ENCODE measurements at places on chromosomes 3 and 15.

DNA sequence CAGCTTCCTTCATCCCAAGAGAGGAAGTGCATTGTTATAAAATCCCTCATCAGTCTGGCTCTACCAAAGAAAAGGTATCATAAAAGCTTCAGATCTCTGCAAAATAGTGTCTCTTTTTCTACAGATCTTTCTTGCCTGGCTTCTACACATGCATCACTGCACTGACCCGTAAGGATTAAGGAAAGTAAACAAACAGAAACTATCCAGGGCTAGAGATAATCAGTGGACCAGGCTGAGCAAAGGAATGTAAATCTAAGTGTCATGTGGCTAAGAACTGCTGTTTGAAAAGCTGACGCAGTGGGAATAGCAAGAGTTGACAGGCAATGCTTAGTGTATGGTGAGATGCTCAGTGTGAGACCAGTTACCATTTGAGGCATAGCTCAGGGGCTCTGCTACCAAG is 339.7 kb downstream of the IL5RA start:
- no peak for DNase-seq

- no peak for DNase-seq
These were observed 498.6 kb upstream of the ATP11B start for GRCh38 chr3:182294696-182295095.

- DNase-seq, result no peak
These were observed 46.0 kb downstream of the TEX9 start for GRCh38 chr15:56411122-56411749.

DNA sequence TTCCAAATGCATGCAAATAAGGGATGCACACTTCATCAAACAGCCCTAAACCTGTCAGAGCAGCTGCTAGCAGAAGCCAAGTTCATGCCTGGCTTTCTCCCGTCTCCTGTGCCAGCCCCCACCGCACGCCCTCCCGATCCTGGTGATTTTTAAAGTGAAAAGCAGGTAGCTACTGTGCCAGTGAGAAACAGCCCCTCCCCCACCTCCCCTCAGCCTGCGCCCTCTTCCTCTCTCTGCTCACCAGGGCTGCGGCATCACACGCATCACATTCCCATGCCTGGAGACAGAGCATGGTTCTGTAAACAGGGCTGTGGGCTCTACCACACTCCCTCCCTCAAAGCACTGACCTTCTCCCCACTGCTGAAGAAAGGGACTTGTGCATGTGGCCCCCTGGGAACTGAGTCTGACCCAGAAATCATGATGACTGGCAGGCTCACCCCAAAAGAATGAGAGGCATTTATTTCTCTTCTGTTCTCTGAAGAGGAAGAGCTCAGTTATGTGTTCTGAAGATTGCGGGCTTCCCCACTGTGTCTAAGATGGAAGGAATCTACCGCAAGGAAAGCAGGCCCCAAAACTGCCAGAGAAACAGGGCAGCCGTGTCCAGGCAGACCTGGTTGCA is 14.5 kb upstream of the SLC6A1 start:
- no peak for DNase-seq

DNA sequence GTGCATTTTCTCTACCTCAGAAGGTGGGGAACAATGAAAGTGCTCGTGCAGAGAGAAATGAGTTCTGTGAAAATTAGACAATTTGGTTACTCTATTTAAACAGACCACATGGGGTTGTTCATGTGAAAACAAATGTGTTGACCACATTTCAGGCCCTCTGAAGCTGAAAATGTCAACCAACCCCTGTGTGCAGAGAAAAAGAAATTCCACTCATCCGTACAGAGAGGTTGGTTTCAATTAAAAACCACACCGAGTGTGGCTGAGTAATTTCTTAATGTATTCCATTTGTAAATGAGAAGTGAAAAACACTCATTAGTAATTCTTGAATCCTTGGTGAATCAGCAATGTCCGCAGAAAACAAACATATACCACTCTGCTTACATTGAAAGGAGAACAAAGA is 46.9 kb upstream of the SLC7A14 start:
- DNase-seq, result no peak

GRCh38 chr3:2958551-2958950 is 151.6 kb downstream of the IL5RA start:
- no peak for DNase-seq

GRCh38 chr15:35445891-35446290 is 100.1 kb downstream of the DPH6 start:
- no peak for DNase-seq
